ENCODE measurements at places on chromosomes 3 and 15.

GRCh38 chr15:47461652-47462141 is 255.6 kb upstream of the SEMA6D start:
- no peak for DNase-seq

GRCh38 chr3:120218981-120219380 is 66.0 kb downstream of the GPR156 start:
- no peak for DNase-seq

DNA sequence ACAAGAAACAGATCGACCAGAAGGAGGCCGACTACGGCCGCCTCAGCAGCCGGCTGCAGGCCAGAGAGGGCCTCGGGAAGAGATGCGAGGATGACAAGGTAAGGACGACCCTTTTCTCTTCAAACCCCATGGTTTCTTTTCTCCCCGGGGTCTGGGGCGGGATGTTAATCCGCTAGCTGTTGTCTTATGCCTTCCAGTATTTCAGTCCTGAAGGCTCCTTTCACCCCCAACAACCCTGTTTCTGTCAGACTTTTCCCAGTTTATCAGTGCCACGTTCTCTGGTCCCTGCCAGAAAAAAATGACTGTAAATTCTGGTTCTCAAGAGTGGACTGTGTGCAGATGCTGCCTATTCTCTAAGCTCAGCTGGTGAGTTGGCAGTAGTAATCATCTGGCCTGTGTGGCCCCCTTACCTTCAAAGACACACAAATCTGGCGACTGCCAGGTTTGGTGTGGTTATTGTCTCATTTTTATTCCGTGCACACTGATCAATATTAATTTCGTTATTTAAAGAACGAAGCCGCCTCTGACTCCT is 806 bp downstream of the GOLM2 start:
- no peak for DNase-seq

DNA sequence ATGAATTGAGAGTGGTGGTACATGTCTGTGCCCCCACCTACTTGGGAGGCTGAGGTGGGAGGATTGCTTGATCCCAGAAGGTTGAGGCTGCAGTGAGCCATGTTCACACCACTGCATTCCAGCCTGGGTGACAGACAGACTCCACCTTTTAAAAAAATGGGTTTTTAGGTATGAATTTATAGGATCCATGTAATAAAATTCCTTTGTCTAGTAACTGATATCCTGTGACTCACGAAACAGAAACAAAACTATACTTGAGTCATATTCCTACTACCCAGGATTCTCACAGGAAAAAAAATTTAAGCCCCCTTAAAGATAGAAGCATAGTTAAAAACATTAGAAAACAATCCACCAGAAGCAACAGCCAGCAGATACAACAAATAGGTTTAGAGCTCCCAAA is 10.0 kb upstream of the CRTC3 start:
- no peak for DNase-seq

DNA sequence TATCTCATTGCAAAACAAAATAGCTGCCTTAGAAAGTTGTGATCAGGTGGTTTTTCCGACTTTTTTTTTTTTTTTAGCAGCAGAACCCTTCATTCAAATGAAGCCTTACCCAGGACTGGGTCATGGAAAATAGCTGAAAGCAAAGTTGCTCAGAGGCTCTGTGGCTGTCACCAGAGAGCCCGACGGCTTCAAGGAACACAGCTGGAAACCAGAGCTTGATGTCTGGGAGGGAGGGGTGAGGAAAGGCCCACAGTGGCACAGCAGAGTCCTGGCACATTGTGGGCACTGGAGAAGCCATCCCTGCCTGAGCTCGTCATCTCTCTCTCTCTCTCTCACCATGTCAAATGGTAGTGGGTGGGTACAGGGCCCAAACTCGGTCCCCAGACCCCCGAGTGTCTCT is 77.5 kb downstream of the RPN1 start:
- no peak for DNase-seq

DNA sequence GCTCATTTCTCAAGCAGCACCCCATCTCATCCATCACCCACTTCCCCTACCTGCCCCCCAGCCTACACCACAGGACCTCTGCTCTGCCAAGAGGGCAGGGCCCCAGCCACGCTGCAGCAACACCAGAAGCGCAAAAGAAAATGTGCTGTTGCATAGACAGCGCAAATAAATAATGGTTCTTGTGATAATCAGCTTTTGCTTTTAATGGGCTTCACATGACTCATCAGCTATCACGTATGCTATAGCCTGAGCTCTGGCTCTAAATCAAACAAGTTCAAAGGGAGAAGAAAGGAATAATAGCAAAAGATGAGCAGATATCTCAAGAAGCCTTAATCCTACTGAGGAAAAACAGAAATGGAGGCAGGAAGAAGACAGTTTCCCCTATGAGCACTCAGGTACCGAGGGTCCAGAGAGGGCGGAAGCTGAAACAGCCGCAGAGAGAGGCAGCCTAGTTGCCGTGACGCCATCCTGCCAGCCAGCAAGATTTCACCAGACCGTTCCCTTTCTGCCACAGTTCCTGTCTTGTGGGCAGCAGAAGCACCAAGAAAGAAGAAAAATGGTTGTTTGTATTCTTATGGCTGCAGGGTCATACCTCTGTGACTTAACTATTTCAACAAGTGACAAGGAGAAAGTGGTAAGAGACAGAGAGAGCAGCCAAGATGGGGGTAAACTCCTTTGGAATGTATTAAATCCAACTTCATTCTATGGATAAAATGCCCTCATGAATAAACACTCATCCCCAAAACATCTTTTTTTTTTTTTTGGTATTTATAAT is 22.0 kb downstream of the RAB27A start:
- no peak for DNase-seq

DNA sequence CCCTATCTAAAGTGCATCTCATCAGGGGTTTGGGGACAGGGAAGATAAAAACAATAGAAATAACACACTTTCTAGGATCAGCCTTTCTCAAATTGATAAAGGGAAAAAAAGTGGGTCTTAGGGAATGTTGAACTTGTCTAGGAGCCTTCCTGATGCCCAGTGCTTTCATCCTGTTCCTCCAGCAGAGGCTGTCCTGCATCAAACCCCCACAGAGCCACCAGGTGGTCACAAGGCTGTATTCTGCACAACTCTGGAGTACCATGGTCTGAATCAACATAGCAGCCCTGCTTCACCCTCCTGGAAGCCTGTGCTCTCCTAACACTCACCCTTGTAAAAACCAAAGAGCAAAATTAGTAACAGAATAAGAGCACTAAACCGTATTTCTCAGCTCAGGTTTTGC is 118.5 kb upstream of the SLC25A36 start:
- no peak for DNase-seq

- no peak for DNase-seq
Observed at GRCh38 chr3:178003756-178004155, 532.5 kb upstream of the KCNMB2 start.

DNA sequence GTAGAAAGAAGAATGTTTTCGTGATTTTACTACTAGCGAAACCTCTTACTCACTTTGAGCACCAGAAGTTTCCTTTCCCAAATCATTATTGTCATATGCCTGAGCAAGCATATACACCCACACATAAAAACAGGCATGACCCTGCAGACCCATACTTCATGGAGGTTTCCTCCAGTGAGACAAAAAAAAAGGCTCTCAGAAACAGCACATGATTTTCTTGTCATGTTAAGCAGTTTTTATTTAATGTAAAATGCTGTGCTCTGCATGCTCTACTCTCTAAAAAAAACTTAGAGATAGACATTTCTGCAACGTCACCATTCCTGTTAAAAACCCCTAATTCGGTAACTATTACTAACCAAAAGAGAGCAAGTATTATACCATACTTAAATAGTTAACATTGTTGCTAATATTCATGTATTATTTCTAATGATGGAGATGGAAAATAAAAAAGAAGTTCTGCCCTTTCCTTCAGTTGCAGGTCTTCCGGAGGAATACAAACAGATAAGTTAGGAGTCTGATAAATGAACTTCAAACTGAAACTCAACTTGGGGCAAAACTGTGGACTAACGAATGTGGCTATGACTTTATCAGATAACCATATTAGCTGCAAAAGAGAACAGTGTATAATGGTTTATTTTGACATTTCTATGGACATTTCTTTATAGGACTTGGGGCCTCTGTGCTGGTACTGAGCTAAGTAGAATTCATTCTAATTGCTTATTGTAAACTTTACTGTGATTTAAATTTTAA is 15.9 kb downstream of the CD200R1 start:
- DNase-seq: no peak

DNA sequence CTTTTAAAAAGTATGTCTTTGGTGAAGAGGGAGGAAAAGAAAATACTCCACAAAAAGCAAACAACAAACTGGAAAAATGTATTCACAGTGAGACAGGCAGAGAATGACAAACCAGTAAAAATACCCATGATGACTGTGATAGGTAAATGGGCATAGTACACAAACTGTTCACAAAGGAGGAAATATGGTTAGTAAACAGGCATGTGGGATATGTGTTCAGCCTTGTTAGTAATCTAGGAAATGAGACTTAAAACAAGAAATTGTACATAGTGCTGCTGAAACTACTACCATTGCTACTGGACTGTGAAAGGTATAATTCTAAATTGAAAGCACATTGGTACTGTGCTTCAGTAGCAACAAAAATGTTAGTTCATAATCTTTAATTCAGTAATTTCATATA is 50.1 kb downstream of the UBE2E2 start:
- DNase-seq: no peak

Measured in GM04504 (cell line).